ENCODE measurements at places on chromosomes 2 and 18.

DNA sequence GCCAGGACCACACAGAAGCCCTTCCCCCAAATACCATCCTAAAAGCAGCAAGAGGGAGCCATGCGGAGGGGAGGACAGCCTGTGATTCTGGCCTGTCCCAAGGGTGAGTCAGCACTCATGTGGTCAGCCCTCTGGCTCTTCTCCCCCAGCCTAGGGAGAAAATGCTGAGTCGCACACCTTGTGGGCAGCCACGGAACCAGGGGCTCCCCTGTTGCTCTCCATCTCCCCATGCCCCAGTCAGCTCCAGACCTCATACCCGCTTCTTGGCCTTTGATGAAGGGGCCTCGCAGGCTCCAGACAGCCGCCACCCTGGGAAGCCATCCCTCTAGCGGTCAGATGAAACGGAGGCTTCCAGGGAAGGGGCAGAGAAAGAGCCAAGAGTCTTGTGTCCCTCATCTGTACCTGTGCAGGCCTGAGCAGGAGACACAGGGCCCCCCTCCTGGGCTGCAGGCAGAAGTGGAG lies 181.3 kb upstream of the SIX2 start:
- DNase-seq: no peak

DNA sequence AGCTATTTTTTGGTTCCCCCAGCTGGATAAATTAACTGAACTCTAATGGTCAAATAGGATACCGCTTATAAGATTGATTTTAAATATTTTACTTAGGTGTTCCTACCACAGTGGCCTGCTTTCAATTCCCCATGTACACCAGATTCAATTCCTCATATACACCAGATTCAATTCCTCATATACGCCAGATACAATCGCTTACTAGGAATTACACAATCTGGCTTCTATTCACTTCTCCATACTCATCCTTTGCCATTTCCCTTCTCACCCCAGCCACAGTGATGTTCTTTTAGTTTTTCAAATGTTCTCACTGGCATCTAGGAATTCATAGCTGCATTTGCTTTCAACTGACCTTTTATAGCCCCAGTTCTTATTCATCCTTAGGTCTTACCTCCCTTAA lies 66.5 kb downstream of the SLC40A1 start:
- no peak for DNase-seq

- DNase-seq: peak; percentile 46
These were observed 55.2 kb downstream of the UNC50 start for GRCh38 chr2:98663511-98664090.

GRCh38 chr18:65762556-65762955 lies 11.7 kb downstream of the CDH7 start:
- DNase-seq: no peak

- no peak for DNase-seq
These were observed 440.9 kb upstream of the UBE2E3 start for GRCh38 chr2:180539541-180539940.

DNA sequence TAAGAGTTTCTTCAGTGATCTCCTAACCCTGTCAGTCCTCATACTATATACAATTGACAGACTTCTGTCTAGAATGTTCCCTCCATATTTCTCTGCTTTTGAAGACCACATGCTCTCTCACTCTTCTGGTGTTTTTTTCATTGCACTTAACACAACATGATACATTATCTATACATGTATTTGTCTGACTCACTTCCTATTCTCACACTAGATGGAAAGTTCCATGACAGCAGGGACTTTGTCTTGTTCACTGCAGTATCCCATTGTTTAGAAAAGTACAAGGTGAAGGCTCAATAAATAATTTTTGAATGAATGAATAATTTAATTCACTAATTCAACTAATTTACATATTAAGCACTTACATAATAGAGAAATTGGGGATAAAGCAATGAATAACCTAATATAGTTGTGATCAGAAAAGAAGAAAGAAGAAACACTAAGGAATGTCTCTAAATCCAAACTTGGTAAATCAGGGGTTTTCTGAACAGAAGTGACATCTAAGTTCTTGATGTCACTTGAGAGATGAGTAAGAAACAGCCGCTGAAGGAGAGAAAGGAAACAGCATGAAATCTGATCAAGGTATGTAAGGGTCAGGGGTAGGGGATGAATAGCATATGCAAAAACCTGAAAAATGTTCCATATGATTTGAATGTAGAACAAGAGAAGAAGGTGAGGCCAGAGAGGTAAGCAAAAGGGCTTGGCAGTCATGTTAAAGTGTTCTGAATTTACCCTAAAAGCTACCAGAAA lies 42.4 kb downstream of the MBD2 start:
- no peak for DNase-seq

GRCh38 chr2:73776381-73776780 lies 3.5 kb downstream of the DUSP11 start:
- no peak for DNase-seq

- no peak for DNase-seq
These were observed 315.2 kb upstream of the RND3 start for GRCh38 chr2:150802635-150803034.

- DNase-seq: no peak
These were observed 85.4 kb upstream of the GPR45 start for GRCh38 chr2:105156166-105156565.

GRCh38 chr2:65275141-65275915 lies 47.7 kb downstream of the ACTR2 start:
- DNase-seq: no peak

GRCh38 chr2:240033330-240033678 lies 3.1 kb upstream of the OR6B2 start:
- DNase-seq: no peak

- no peak for DNase-seq
These were observed 20.8 kb downstream of the LAMA3 start for GRCh38 chr18:23710068-23710527.

DNA sequence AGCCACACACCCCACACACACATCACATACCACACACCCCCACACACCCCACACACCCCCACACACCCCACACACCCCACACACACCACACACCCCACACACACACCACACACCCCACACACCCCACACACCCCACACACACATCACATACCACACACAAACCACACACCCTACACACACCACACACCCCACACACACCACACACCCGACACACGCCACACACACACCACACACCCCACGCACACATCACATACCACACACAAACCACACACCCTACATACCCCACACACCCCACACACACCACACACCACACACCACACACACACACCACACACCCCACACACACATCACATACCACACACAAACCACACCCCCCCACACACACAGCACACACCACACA lies 22.4 kb downstream of the TWIST2 start:
- DNase-seq: no peak

GRCh38 chr18:45871431-45872084 lies 46.1 kb downstream of the SIGLEC15 start:
- no peak for DNase-seq

GRCh38 chr2:143193121-143193520 lies 63.9 kb downstream of the ARHGAP15 start:
- DNase-seq: no peak

- no peak for DNase-seq
These were observed 255.9 kb downstream of the TXNL1 start for GRCh38 chr18:56382541-56382940.

GRCh38 chr2:224381521-224382279 lies 20.2 kb downstream of the FAM124B start:
- DNase-seq: no peak

GRCh38 chr18:36015629-36016028 lies 43.1 kb downstream of the RMP24 start:
- DNase-seq: no peak

DNA sequence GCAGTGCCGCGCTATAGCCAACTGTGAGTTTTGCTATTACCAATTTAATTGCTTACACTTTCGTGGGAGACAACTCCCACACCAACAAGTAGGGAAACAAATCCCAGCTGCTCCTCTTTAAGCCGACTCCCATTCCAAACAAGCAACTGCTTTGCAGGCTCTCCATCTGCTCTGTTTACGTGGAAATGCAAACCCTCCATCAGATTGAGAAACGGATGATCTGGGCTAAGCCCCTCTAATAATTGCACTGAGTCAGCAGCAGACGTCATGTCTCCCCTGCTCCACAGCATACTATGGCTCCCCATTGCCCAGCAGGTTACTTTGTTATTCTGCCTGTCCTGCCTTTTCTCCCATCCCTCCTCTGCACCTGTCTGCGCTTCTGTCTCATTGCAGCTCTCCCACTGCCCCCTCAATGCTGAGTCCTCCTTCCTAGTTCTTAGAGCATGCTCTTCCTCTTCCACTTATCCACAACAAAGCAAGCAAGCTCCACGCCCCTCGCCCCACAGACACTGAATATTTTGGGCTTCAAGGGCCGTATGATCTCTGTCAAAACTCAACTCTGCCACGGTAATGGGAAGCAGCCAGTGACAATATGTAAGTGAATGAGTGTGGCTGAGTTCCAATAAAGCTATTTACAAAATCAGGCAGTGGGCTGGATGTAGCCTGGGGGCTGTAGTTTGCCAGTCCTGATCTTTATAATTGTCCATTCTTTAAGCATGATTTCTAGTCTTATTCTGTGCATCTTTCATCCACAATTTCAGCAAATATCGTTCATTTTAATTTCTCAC lies 39.5 kb upstream of the ARL4C start:
- no peak for DNase-seq

GRCh38 chr2:200331061-200331400 lies 24.5 kb downstream of the SPATS2L start:
- no peak for DNase-seq
